ENCODE measurements at places on chromosomes 11 and 22.

- DNase-seq: no peak
Observed at GRCh38 chr11:63001456-63001855, 14.2 kb downstream of the SLC22A8 start.

- no peak for DNase-seq
Observed at GRCh38 chr11:19880088-19880345, 167.4 kb downstream of the NAV2 start.

DNA sequence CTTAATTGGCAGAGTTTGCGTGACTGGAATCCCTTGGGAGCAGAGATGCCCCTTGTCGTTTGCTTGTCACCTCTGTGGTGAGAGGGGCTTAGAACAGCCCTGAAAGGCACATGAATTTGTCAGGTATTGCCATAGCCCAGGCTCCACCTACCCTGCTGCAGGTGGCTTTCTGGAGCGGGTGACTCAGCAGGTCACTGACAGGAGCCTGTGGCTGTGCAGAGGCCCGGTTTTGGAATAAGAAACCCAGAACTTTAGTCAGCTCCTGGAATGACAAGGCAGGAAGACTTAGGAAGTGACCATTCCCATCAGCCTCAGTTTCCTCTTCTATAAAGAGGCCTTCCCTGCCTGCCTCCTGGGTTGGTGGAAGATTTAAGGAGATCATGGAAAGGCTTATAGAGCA lies 539.7 kb downstream of the INSC start:
- no peak for DNase-seq

GRCh38 chr22:21975273-21975672 lies 7.3 kb downstream of the TOP3B start:
- no peak for DNase-seq

DNA sequence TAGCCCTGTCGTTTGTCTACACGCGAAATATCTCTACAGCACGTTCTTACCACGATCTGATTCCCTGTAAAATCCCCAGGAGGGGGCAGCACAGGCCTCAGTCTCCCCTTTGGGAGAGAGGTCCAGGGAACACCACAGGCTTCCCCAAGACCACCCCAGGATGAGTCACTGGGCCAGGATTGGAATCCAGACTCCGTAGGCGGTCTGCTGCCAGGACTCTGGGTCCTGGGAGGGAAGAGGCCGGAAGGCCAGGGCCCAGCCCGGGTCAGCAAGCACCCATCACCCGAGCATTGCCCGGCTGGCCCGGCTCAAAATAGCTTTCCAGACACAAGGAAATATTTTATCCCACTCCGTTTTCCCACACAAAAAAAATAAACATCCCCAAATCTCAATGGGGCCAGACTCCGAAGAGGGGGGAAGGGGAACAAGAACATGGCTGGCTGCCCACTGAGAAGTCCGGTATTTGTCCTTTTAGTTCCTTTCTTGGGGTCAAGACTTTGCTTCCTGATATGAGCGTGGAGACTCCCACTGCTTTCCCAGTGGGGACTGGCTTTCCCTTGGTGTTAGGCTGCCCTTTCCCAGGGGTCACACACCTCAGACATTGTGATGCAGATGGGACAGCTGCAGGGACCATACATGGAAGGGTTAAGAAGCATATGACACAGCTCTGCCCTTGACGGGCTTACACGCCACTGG lies 91.3 kb downstream of the LRRC32 start:
- DNase-seq: no peak

Measured in kidney glomerular epithelial cell (primary cell).